Activated CD4-positive, alpha-beta T cell treated with anti-CD3 and anti-CD28 coated beads, Interleukin-2, Interleukin-4, amounts not matched to agents 100 ng/mL and 50 ng/mL, durations not matched to agents 16 hours and 8 hours (primary cell): ENCODE measurements at places on chromosomes 4 and X.

DNA sequence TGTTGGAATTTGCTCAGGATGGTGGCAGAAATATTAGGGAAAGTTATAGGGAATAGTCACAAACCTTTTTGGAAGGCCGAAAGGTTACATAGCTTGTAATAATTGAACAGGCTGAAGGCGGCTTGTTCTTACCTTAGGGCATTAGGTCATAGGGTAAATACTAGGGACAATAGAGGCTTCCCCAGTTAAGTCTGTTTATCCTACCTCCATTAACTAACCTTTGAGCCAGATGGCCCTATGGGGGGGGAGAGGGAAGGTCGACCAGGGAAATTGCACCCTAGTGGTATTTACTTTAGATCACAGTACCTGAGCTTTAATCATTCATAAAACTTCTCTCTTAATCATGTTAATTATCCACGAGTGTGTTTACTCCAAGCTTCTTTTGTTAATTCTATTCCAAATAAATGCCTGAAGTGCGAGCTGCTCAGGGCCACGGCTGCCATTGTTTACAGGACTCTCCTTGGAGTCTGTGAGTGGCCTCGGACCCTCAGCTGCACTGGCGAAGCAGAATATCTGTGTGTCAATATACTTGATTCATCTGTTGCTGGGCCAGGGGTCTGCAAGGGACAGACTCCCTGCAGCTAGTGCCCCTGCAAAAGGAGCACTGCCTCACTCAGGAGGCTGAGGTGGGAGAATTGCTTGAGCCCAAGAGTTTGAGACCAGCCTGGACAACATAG, 22.9 kb downstream of the PAGE2 start:
- DNase-seq: no peak

DNA sequence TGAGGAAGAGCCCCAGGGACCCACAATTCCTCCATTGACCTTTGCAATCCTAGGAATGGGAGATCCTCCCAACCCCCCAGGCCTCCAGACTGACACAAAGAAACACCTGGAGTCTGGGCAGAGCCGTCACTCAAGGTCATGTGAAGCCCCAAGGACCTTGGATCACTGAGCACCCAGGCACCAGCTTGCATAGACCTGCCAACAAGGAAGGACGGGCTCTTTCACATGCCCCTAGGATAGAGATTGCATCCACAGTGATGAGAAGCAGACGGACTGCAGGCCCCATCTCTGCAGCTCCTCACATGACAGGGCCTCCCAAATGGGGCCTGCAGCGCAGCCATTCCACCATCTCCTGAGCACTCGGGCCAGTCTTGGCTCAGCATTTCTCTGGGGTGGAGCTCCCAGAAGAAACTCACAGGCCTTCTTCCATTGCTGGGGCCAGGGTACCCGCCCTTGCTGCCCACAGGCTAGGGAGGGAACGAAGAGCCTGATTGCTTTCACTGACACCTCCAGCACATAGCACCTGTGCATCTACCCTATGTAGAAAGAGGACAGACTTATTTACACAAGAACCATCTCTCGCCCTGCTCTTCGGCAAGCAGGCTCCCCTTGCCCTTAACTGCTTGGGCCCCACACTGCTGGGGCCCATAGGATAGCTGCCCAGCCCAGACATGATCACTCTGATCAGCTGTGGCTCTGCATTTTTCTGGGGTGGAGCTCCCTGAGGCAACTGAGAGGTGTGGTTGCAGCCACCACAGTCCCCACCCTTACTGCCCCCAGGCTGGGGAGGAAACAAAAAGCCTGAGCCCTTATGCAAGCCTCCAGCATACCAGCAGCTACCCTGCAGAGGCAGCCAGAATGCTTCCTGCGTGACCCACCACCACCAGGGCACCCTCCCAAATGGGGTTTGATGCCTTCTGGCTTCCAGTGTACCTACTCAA, 185.7 kb upstream of the ZCCHC13 start:
- DNase-seq: no peak

DNA sequence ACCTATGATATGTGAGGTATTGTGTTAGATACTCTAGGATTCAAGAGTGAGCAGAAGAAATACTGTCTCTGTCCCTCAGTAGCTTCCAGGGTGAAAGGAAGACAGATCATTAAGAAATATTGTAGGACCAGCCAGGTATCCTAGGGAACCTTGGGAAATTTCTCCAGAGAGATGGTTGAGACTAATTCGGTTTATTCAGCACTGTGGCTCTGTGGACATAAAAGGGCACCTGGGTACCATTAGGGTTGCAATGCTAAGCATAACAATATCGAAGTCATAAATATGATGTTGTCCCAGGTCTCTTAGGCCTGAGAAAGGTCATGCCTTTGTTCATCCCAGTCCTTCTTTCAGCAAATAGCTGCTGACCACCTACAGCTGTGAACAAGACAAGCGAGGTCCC, 61.0 kb downstream of the FAM114A1 start:
- DNase-seq: no peak

GRCh38 chr4:94334962-94335361, 7.7 kb downstream of the HPGDS start:
- no peak for DNase-seq

- DNase-seq: no peak
Measured at GRCh38 chr4:1288786-1289185, 905 bp upstream of the MAEA start.

DNA sequence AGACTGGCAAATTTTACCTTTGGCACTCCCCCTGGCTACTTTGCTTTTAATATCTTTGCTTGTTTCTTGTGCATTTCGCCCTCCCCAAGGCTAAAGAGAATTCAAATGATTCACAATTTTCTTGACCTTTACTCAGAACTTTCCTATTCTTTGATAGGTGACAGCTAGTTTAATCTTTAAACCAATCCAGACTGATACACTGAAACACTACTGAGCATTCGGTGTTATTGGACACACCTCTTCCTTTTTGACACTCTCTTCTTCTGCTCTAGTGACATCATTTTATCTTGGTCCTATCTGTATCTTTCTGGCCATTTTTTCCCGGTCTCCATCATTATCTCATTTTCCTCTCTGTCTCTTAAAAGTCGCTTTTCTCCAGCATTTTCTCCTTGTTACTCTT, 103.1 kb downstream of the IL1RAPL2 start:
- no peak for DNase-seq

- no peak for DNase-seq
Measured at GRCh38 chr4:175802988-175803387, 9.1 kb downstream of the GPM6A start.

- DNase-seq: no peak
Measured at GRCh38 chrX:6852869-6853268, 294.6 kb upstream of the STS start.

GRCh38 chr4:143355540-143356217, 19.0 kb downstream of the GAB1 start:
- no peak for DNase-seq
